ENCODE measurements at places on chromosomes 5 and 9.

GRCh38 chr9:126830827-126831226 lies 26.0 kb downstream of the ZBTB43 start:
- DNase-seq, result no peak

GRCh38 chr5:137392261-137392660 lies 106.9 kb downstream of the SPOCK1 start:
- no peak for DNase-seq

GRCh38 chr5:138664276-138664943 lies 88.8 kb upstream of the CTNNA1 start:
- no peak for DNase-seq

GRCh38 chr5:127076315-127077129 lies 3.2 kb upstream of the C5orf63 start:
- no peak for DNase-seq

GRCh38 chr5:135998889-135999288 lies 29.9 kb upstream of the TGFBI start:
- no peak for DNase-seq

- no peak for DNase-seq
Observed at GRCh38 chr5:108102463-108102862, 279.4 kb downstream of the FBXL17 start.

DNA sequence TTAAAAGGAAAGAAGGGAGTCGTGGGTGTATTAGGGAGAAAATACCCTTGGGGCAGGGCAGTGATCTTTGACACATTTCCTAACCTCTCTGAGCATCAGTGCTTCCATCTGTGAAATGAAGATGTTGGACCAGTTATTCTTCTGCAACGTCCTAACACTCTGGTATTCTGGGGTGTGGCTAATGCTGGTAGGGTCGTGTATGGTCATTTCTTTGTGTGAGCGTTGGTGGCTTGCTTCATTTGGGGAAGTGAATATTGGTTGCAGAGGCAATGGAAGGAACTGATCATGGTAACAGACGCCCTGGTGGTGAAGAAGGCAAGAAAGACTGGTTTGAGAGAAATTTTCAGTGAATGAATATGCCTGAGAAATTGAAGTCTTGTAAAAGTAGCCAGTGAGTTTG lies 67.9 kb upstream of the TTC23L start:
- DNase-seq, result no peak

- no peak for DNase-seq
Observed at GRCh38 chr5:36026706-36027465, 35.7 kb upstream of the UGT3A1 start.

DNA sequence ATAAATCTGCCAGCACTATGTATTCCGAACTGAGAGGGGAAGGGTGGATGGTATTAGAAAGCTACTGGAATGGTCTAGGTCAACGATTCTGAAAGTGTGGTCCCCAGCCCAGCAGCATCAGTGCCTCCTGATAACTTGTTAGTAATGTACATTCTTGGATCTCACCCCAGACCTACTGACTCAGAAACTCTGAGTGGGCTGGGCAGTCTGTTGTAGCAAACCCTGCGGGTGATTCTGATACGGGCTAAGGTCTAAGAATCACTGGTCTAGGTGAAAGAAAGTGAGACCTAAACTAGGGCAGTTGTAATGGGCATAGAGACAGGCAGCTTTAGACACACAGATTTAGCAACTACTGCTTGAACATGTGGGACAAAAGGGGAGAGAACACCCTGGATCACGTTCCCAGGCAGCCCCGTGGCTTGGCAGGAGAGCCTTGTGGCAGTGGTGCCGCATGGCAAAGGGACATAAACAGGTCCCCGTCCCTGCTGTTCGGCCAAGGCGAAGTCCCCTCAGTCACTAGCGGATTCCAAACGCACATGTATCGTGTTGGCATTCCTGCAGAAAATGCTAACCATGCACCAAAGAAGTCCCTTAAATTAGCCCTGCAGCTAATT lies 216.3 kb downstream of the TTLL11 start:
- DNase-seq, result no peak

- no peak for DNase-seq
Observed at GRCh38 chr9:16683326-16683725, 187.1 kb downstream of the BNC2 start.

DNA sequence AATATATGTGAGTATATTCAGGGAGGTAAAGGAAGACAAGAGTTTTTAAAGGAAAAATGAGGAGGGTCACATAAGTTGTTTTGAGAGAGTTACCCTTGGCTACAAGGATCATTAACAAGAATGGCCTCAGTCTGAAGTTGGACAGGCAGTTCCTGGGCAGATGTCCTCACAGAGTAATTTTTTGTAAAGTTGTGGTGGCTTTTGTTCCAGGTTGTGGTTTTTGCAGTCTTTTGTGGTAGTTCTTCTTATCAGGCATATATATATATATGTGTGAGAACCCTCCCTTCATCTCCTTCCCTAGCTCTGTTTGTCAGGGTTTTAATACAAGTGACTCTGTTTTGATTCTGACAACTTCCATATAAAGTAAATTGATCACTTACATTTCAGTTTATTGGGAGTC lies 60.0 kb downstream of the CSNK1G3 start:
- no peak for DNase-seq

DNA sequence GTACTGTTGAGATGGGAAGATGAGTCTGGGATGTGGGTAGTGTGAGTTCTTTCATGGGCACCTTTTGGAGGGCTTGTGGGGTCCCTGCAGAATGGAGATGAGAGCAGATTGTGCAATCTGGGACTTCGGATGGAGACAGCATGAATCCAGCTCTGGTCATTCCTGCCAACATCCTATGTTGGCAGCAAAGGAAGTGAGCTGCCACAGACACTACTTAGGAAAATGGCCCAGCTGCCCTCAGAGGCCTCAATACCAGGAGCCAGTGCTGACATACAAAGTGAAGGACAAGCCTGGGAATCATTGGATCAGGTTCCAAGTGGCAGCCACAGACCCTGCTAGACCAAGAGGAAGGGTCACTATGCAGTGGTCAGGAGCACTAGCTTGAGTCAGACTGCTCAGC lies 402.8 kb downstream of the CDK5RAP2 start:
- no peak for DNase-seq

GRCh38 chr5:129899454-129899853 lies 4.8 kb upstream of the CHSY3 start:
- DNase-seq, result no peak

- DNase-seq, result no peak
Observed at GRCh38 chr5:54695198-54695966, 177.8 kb downstream of the SNX18 start.

DNA sequence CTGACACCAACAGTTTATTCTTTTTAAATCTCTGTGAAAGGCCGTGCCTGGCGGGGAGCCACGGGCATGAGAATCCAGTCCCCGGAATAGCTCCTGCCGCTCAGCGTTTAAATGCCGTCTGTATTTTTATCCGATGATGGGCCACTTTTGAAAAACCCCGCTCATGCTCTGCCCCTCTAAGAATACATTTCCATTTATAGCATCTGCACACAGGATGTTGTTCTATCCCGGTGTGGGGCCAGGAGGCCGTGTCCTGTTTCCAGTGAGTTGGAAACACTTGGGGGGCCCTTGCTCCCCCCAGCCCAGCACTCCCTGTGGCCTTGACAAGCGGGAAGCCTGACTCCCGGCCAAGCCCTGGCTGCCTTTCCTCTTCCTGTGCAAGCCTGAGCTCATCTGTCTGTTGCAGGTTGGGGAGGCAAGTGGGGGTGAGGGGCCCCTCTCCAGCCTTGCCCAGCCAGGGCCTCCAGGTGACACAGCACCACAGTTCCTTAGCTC lies 39.0 kb downstream of the ERGIC1 start:
- DNase-seq, result no peak

DNA sequence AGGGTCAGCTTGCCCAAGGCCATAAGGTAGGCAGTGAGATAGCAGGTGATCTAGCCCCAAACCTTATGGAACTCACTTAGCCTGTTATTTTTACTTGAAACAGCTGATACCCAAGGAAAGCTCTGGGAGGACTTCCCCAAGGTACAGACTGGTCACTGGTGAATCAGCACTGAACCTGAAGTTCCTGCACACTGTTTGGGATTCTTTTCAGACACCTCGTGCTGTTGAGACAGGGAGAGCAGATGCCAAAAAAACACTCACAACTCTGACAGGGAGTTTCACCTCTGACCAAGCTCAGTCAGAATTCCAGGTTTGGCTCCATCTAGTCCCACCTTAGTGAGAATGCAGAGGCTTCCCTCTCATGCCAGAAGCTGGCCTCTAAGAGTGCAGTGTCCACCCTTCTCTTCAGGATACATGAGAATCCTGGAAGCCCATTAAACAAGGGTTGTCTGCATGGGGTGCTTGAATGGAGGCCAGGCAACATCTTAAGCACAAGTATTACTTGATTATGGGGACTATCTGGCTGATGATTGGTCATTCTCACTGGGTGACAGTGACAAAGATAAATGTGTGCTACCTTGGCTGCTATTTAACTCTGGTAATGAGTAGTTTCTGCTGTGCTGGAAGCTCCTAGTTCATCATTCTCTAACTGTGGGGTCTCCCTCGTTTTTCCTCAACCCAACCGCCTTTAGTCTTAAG lies 122.8 kb upstream of the SLIT3 start:
- DNase-seq, result no peak

GRCh38 chr9:111661802-111662521 lies 557 bp downstream of the GNG10 start:
- DNase-seq, result peak; percentile 31

DNA sequence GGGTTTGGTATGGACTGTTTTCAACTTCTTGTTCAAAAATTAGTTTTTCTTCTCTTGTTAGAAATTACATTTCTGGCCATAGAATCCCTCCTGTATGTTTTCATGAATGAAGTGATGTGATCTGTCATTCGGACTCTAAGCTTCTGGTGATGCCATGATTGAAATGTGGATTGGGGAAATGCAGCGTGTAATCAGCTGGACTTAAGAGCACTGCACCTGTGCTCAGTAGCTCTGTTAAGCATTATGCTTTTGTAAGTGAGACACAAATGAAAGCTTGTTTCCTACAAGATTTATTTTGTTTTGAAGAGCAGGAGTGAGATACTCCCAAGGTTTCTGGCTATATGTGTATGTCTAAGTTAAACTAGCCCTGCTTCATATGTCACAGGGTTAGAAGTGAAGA lies 24.0 kb upstream of the FAM120AOS start:
- no peak for DNase-seq

DNA sequence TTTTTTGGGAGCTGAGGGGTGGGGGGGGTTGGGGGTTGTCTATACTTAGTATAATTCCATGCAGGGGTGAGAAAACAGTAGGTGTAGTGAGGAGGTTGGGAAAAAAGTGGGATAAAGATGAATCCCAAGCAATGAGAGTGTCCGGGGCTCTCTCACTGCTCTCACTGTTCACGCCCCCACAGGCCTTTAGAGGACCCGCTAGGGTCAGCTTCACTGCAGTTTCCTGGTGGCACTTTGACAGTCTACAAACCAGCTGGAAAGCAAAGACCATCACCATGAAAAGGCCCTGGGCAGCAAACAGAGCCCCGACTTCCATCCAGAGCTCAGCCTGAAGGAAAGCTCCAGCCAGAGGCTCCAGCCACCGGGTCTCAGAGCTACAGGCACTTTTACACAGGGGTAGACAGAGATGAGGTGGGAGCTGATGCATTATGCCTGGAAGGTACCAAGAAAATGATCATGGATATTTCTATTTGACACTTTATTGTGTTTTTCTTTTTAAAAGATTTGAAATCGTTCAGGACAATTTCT lies 355.1 kb downstream of the ADAMTS6 start:
- no peak for DNase-seq

GRCh38 chr5:128706269-128706668 lies 168.2 kb upstream of the FBN2 start:
- no peak for DNase-seq

DNA sequence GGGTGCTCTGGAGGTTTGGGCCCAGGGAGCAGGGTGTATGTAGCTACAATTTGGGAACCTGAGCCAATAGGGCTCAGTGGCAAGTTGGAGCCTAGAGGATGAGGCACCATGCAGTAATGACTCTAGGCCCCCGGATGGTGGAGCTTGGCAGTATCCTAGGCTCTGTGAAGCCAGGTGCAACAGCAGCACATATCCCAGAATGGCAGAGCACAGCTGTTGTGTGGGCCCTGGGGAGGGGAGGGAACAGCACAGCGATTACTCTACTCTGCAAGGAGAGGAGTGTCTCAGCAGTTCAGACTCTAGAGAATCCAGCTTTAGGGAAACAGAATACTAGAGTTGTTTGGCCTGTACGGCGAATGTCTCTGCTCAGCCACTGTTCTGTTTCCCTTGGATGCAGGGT lies 56.1 kb downstream of the LRRTM2 start:
- DNase-seq, result no peak
